ENCODE measurements at places on chromosomes 16 and 17.

DNA sequence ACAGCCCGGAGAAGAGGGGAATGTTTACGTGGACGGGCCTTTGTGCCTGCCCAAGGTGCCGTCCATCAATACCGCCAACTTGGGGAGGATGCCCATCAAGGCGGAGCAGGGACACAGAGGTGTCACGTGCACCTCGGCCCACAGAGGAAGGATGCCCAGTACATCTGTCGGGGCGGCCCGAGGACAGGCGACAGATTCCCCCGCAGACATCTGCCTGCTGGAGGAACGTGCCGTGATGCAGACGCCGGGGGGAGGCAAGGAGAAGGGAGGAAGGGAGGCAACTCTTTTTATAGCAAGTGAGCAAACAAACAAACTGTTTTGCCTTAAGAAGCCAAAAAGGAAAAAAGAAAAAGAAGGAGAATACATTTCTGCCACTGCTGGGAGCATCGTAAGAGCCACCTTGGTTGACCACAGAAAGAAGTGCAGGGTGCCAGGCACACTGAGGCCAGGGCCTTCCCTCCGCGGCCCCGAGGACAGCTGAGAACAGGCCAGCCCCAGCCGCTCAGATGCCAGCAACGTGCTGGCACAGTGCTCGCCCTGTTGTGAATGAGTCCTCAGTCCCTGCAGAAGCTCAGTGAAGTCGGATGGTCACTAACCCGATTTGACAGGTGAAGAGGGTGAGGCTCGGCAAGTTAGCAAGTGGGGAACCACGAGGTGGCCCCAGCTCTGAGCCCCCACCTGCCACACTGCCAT, 146.4 kb downstream of the RBFOX3 start:
- no peak for ATAC-seq

GRCh38 chr17:15457723-15458094, 9.7 kb downstream of the CDRT4 start:
- no peak for ATAC-seq

DNA sequence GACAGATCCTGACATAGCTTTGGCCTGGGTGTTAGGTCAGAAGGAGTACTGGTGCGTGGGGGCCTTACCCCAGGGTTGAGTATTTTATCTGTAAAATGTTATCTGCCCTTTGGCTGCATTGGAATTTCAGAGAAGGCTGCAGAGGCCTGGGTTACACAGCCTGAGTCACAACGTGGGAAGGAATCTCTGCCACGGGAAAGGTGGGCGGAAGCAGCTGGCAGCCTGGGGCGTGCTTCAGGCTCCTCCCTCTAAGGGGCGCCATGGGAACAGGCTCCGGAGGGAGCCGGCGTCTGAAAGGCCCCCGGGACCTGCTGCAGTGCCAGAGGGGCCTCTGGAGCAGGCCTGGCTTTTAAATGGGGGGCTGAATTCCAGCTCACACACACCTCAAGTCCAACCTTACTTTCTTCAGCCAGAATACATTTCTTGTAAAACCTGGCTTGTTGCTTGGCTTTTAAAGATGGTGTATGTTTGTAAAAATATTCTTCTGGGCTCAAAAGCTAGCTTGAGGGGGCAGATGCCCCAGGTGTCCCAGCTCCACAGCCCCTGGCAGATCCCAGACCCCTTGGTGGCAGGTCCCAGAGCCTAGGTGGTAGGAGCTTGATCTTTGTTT, 142.2 kb downstream of the RAB11FIP4 start:
- ATAC-seq, result no peak

DNA sequence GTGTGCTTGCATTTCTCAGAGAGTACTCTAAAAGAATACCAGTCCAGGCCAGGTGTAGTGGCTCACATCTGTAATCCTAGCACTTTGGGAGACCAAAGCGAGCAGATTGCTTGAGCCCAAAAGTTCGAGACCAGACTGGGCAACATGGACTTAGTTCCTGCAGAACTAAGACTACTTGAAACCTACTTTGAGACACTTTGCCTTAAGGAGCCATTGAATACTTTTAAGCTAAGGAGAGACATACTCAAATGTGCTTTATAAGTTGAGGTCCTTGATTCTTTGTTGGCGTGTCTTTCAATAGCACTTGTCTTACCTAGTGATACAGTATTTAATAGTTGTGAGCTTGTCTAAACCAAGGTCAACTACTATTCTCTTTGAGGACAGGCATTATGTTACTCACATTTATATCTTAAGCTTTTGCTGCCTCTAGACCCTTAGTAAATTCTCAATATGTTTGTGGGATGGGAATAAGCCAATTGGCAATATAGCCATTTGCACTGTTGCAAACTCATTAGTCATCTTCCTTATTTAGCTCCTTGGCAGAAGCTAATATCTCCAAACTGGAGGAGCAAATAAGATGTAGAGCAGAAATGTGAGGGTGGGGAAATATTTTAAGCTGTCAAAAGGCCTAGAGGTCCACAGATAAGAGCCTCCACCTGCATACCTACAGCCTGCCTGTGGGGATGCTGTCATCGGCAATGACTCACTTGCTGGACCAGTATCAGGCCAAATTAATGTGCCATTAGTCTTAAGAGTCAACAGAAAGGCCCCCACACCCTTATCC, 16.3 kb downstream of the SCPEP1 start:
- ATAC-seq, result no peak

DNA sequence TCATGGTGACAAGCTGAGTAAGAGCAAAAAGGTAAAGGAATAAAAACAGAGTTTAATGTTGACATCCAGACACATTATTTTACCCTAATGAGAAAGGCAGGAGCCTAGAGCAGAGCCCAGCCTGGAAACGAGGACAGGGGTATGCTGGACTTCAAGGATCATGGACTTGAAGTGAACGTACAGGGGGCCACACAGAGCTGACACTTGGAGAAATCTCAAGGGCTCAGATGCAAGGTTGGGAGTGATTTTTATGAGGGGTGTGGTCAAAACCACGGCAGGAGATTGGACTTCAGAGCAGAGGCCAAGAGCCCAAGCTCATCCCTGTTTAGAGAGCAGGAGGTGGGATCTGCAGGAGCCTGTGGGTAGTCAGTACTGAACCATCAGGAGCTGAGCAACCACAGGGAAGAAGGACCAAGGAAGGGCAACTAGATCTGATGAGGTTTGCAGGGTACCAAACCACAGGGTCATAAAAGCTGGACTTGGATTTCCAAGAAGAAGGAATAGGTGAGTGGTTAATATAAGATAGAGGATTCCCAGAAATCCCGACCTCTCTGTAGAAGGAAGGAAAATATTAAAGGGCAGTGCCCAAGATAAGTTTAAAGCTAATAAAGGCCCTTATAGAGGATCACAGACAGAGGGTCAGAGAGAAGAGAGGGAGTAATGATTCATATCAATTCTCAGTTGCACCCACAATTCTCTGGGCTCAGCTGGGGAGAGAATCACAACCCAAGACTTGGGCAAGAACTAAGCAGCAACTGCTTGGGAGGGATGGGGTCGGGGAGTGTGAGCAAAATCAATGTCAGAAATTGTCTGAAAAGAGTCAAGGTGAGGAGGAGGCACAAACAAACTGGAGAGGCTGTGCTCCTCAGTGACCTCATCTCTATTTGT, 331.7 kb downstream of the SOX9 start:
- ATAC-seq, result no peak

DNA sequence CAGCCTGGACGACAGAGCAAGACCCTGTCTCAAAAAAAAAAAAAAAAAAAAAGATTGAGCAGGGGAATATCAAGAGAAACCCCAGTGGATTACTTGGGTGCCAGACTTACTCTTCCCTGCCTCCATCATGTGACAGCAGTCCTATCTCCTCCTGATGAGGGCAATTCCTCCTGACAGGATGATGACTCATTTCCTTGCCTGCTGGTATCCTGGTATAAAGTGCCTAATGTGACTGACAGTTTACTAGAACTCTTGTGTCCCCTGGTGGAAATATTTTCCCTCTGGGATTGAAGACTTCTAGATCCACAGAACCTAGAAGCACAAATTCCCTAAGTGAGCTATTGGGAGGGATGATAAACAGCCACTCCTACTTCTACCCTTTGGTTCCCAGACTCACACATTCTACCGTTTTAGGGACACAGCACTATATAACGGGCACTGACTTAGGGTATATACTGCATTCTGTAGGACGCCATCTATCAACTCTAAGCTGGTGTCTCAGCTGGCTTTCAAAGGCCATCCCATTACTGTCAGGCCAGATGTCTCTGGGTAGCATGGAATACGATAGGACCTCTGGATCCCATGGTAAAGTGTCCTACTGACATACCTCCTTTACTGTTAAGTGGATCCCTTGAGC, 114.6 kb upstream of the MED13 start:
- no peak for ATAC-seq

DNA sequence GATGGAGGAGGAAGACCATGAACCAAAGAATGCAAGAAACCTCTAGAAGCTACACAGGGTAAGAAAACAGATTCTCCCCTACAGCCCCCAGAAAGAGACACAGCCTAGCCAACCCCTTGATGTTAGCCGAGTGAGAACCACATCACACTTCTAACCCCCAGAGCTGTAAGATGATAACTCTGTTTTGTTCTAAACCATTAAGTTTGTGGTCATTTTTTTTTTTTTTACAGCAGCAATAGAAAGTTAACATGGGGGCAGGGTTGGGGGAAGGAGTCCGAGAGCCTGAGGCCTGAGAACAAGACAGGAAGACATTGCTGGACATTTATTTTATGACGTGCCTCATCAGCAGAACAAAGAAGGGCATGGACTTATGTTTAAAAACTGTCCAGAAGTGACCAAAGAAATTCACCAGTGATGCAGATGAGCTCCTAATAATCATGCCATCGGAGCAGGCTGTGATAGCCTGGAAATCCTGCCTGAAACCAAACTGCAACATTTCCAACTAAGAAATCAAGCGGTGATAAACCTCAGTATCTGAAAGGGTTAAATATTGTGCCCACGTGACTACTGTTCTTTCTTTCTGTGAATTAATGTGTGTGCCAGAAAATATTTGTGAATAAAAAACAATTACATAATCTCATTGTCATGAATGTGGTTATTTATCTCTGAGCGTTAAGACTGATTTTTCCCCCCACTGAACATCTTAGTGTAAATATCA, 1.1 kb downstream of the ABCA9 start:
- no peak for ATAC-seq

DNA sequence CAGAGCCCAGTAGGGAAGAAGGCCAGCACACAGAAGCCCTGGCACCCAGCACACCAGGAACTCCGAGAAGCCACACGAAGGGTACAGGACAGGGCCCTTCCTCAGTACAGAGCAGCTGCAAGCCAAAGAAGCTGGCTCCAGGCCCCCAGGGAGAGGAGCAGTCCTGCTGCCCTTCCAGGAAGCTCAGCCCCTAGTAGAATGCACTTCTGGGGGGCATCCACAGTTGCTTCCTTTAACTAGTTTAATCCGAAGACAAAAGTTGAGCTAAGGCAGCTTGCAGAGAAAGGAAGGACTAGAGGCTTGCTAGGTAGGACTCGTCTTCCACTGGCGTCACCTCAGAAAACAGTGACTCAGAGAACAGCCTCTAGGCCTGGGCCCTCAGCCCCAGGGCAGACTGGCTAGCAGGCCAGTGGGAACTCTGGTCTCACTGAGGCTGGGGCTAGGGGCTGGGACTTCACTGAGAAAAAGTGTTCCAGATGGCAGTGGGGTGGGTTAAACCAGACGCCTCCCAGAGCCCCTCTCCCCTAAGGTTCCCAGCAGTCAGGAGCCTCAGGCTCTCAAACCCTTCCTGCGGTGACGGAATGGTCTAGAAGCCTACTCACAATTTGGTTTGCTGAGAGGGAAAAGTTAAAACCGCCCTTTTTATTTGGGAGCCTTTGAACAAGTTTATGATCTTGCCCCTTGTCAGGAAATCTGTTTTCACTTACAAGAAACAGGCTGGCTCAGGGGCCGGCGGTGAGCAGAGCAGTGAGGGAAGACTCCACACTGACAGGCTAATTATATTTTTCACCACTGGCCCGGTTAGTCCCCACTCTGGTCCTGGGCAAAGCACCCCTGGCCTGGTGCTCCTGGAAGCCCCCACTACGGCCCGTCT, 41.4 kb downstream of the ACTG1 start:
- ATAC-seq, result no peak

DNA sequence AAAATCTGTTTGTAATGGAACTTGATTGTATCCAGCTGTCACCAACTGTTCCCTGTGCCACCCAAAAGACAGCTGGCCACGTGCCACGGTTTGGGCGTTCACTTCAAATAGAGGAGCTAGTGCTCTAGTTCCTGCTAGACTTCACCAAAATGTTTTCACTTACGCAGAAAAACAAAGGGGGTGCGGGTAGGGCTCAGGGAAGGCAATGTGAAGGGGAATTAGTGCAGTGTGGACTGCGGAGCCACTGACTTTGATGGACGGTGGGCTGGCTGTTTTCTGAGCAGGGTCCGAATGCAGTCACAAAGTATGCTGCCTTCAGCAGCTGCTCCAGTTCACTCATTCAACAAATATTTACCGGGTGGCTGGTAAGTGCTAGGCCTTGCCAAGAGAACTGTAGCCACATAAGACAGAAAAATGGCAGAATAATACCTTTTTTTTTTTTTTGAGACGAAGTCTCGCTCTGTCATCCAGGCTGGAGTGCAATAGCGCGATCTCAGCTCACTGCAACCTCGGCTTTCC, 7.6 kb upstream of the CYTH1 start:
- ATAC-seq, result peak; percentile 12

GRCh38 chr17:42120770-42121769, at the start of gene KAT2A:
Gene KAT2A (minus strand): TSS chr17:42121367. CDS start chr17:42121304, 63 bp downstream.
- peak; percentile 92 for ATAC-seq

GRCh38 chr17:40291281-40291664, 3.6 kb downstream of the CDC6 start:
- ATAC-seq, result no peak

DNA sequence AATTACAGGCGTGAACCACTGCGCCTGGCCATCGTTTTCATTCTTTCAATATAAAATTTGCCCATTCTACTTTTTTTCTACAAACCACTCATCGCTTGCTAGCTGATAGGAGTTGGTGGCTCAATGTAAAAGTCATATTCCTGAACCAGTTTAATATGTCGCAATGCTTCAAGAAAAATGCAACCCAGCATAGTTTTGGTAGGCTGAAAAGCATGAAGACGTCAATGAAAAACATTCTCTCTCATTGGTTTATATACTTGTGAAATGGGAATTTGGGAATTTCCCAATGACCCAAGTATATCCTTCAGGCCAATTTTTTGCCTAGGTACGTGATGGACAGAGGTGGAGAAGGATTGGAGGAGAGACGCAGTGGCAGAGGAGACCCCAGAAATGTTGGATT, 26.9 kb downstream of the USP43 start:
- no peak for ATAC-seq

DNA sequence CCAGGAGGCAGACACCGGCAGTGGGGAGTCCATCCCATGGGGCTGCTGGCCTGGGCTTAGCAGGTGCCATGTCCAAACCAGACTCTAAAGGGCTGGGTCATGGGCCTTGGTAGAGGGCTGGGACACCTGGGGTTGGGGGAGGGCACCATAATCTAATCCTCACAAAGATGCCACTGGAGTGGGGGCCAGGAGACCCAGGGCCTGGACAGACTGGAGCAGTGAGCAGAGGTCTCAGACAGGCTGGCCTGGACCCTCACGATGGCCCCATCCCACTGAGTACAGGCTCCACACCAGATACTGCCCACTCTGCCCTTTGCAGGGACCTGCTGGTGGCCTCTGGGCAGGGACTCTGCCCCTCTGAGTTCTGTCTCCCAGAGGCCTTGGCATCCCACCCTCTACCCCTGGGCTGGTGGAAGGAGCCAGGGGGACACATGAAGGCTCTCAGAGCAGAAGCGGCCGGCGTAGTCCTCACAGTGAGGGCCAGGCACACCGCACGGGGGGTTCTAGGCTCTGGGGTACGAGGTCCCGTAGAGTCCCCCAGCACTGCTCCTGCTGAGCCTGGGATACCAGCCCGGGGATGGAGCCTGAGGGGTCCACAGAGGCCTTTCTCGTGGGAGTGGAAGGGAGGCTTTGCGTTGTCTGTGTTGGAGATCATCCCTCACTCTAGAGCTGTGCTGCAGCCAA, 10.0 kb upstream of the SRRM2 start:
- no peak for ATAC-seq

- ATAC-seq, result no peak
Measured at GRCh38 chr17:63162406-63163157, 196.5 kb downstream of the TANC2 start.

- no peak for ATAC-seq
Measured at GRCh38 chr17:8412089-8412488, 14.5 kb upstream of the RNF222 start.

Data from activated CD4-positive, CD25-positive, alpha-beta regulatory T cell treated with anti-CD3 and anti-CD28 coated beads, Interleukin-2, amount 50 U/mL, for 24 hours (primary cell).